ENCODE measurements at places on chromosomes 3 and 15.

DNA sequence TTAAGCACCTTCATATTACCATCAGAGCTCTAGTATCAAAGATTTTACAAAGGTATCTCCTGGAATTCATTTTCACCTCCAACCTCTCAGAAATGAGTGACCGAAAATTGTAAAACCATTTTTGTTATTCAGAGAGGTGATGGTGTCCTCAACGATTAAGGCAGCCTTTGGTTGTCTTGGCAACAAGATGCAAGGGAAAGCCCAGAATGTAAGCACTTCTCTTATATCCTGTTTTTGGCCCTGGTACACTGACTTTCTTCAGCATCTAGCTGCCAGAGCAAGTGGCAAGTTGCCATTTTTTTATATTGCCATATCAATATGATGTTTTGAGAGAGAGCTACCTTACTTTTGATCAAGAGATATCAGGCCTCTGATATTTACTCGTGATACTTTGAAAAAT, 384.9 kb upstream of the NECTIN3 start:
- DNase-seq: no peak

DNA sequence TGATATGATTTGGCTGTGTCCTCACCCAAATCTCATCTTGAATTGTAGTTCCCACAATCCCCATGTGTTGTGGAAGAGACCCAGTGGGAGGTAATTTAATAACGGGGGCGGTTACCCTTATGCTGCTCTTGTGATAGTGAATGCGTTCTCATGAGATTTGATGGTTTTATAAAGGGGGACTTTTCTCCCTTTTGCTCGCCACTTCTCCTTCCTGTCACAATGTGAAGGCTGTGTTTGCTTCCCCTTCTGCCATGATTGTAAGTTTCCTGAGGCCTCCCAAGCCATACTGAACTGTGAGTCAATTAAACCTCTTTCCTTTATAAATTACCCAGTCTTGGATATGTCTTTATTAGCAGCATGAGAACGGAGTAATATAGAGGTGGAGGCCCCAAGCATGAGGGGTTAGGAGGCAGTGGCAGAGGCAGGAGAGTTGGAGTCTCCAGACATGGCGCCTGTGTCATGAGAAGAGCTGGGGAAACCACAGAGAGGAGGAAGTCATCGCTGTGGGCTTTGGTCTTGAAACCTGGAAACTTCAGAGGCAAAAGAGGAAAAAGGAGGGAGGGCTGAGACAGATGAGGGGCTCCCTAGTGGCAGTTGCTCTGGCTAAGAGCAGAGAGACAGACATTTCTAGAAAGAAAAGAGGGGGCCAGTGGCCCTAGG, 107.8 kb upstream of the VEPH1 start:
- no peak for DNase-seq

DNA sequence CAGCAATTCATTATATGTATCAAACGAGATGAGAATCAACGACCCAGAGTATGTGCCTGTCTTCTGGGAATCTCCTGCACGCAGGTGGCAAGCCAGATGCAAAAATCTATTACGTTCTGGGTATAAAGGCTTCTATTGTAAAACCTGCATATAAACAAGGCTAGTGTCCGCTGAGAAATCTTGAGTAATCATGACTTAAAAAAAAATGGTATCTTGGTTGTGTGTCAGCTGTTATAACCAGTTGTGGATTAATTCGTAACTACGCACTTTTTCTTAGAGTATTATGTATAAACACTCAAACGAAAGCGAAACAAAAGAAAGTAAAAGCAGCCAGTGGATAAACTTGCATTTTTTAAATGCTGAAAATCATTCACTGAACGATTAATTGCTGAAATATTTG, 509.1 kb downstream of the RSL24D1 start:
- DNase-seq: no peak

GRCh38 chr3:71119171-71119570, 464.4 kb downstream of the FOXP1 start:
- no peak for DNase-seq

DNA sequence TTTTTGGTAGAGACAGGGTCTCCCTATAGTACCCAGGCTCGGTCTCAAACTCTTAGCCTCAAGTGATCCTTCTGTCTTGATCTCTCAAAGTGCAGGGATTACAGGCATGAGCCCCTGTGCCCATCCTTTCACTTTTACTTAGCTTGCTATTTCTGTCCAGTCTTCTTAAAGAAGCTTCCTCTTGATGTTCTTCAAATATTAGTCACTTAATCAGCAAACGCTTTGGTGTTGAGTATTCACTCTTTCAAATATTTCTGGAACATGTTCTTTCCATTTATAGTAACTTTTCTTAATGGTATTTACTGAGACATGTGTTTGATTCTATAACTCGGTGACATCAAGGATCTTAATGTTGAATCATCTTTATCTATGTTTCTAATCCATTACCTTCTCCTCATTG, 122.1 kb downstream of the CNTN6 start:
- no peak for DNase-seq

GRCh38 chr3:95750097-95750496, 1064.3 kb upstream of the EPHA6 start:
- no peak for DNase-seq

Measured in amygdala (tissue), 56 donors.